ENCODE measurements at places on chromosomes 2 and 18. TPM values are rescaled to one million over a fixed set of nuclear protein-coding genes. Genes with fewer than 3 reads are reported as not detected.

Gene PID1
- polyA plus RNA-seq, result not detected

Gene ABCB11
- polyA plus RNA-seq, result not detected

Gene DARS1
- polyA plus RNA-seq, result 172 TPM

Gene SNRNP27
- 82.0 TPM for polyA plus RNA-seq

Gene SLC38A11
- polyA plus RNA-seq, result 6.7 TPM

Gene CD207
- not detected for polyA plus RNA-seq

Gene TXNDC2
- not detected for polyA plus RNA-seq

Gene CPO
- not detected for polyA plus RNA-seq

Gene HOXD12
- polyA plus RNA-seq, result not detected

Gene ONECUT2
- not detected for polyA plus RNA-seq

Gene SOX11
- polyA plus RNA-seq, result not detected

Gene LAMA3
- 0.07 TPM for polyA plus RNA-seq

Gene ZSWIM2
- not detected for polyA plus RNA-seq

Gene TRIM43
- polyA plus RNA-seq, result not detected

Gene NEU2
- polyA plus RNA-seq, result not detected

Gene MTIF2
- 13.2 TPM for polyA plus RNA-seq

Gene CHMP1B
- 105 TPM for polyA plus RNA-seq

Gene TTC27
- polyA plus RNA-seq, result 24.2 TPM

Gene PLGLB2
- polyA plus RNA-seq, result not detected

Gene DDX1
- 42.0 TPM for polyA plus RNA-seq

Gene GKN1
- not detected for polyA plus RNA-seq

Gene TTN
- polyA plus RNA-seq, result 1.1 TPM

Gene FOXI3
- polyA plus RNA-seq, result not detected

Gene STAT4
- 2.3 TPM for polyA plus RNA-seq

Gene PAX3
- polyA plus RNA-seq, result not detected

Gene CTNNA2
- not detected for polyA plus RNA-seq

Gene UGT1A8
- not detected for polyA plus RNA-seq

Gene MPP4
- not detected for polyA plus RNA-seq

Gene GREB1
- polyA plus RNA-seq, result not detected

Gene FSIP2
- polyA plus RNA-seq, result not detected

Gene DQX1
- polyA plus RNA-seq, result not detected

Gene RBM44
- not detected for polyA plus RNA-seq

Gene MEP1B
- polyA plus RNA-seq, result not detected

Gene EVX2
- polyA plus RNA-seq, result not detected

Gene EGR4
- not detected for polyA plus RNA-seq

Gene FBLN7
- polyA plus RNA-seq, result not detected

Gene TGIF1
- 47.8 TPM for polyA plus RNA-seq

Gene UGT1A10
- not detected for polyA plus RNA-seq

Gene PXDN
- polyA plus RNA-seq, result 1.3 TPM

Gene FTCDNL1
- 1.3 TPM for polyA plus RNA-seq

Gene DSG4
- polyA plus RNA-seq, result not detected

Gene CRYGD
- not detected for polyA plus RNA-seq

Gene VPS54
- polyA plus RNA-seq, result 8.8 TPM

Gene CACNB4
- polyA plus RNA-seq, result not detected

Gene PFN4
- polyA plus RNA-seq, result not detected

Gene SYT4
- polyA plus RNA-seq, result not detected

Gene CXCR4
- 1,969 TPM for polyA plus RNA-seq

Gene IL18RAP
- not detected for polyA plus RNA-seq

Gene CYTIP
- 115 TPM for polyA plus RNA-seq

Gene GAL3ST2
- not detected for polyA plus RNA-seq

Gene OSR1
- polyA plus RNA-seq, result not detected

Gene EPHA4
- 2.3 TPM for polyA plus RNA-seq

Gene ATOH8
- polyA plus RNA-seq, result not detected

Gene UGT1A1
- not detected for polyA plus RNA-seq

Gene HOXD4
- not detected for polyA plus RNA-seq
